ENCODE measurements at places on chromosomes 13 and 19.

DNA sequence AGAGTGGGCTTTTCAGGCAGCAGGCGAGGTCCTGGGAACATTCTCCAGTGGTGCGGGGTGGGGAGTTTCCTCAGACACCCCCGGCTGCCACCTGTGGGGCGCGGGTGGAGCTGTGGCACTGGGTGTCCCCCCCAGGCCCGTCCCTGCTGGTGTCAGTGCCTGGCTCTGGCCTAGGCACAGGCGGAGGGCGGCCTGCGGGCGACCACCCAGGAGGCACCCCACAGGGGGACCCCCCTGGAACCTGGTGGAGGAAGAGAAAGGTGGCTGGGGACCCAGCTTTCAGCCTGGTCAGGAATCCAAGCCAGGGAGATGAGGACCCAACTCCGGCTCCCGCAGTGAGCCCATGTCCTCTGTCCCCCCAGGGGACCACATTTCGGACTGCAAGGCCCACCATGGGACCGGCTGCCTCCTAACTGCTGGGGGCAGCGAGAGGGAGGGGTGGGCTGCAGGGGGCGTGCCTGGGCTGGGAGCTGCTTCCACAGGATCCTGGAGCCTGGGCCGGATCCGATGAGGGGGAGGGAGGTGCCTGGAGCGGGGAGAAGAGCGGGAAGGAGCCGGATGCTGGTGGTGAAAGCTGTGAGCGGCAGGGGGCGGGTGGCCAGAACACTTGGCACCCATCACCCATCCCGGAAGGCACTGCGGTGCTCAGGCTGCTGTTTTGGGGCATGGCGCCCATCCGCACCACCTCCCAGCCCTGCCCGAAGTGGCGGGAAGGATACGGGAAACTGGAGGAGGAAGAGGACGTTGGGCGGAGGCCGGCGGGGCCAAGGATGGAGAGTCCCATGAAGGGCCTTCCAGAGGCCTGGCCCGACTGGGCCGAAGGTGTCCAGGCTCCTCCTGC is 5.5 kb upstream of the CTXN1 start:
- no peak for DNase-seq

DNA sequence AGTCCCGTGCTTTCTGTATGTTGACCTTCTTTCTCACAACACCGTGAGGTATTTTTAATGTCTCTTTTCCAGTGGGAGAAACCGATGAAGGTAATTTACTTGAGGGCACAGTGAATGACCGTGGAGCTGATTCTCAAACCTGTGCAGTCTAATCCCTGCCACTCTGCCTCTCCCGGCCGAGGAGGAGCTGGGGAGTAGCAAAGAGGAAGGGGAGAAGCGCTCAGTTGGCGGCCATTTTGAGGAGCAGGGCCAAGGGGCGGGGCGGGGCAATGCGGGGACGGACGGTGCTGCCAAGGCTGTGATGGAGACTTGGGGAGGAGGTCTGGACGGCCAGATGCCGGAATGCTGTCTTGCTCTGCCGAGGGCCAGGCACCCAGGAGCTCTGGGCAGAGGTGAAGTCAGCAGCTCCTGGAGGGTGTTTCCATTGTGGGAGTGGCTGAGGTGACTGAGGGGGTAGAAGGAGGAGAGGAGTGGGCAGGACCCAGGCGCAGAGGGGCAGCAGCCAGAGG is 12.4 kb upstream of the RANBP3 start:
- DNase-seq = no peak

DNA sequence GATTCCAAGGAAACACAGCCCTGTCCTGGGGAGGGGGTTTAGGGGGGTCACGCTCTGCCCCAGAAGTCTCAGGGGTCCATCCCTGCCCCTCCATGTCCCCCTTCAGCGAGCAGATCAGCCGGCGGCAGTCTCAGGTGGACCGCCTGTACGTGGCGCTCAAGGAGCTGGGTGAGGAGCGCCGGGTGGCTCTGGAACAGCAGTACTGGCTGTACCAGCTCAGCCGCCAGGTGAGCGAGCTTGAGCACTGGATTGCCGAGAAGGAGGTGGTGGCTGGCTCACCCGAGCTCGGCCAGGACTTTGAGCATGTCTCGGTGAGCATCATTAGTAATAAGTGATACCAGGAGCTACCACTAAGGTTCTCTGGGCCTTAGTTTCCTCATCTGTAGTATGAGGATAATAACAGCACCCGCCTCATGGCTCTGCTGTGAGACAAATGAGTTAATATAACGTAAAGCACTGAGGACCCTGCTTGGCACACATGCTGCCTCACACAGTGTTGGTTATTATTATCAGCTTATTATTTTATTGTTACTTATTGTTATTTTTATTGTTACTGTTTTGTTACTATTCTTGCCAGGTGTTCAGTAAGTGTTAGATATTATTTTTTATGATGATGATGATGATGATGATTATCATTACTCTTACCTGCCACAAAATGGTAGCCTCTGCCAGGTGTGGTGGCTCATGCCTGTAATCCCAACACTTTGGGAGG is 20.5 kb upstream of the SHKBP1 start:
- no peak for DNase-seq

GRCh38 chr13:109938255-109938936 is 152.0 kb upstream of the IRS2 start:
- peak; percentile 41 for DNase-seq

DNA sequence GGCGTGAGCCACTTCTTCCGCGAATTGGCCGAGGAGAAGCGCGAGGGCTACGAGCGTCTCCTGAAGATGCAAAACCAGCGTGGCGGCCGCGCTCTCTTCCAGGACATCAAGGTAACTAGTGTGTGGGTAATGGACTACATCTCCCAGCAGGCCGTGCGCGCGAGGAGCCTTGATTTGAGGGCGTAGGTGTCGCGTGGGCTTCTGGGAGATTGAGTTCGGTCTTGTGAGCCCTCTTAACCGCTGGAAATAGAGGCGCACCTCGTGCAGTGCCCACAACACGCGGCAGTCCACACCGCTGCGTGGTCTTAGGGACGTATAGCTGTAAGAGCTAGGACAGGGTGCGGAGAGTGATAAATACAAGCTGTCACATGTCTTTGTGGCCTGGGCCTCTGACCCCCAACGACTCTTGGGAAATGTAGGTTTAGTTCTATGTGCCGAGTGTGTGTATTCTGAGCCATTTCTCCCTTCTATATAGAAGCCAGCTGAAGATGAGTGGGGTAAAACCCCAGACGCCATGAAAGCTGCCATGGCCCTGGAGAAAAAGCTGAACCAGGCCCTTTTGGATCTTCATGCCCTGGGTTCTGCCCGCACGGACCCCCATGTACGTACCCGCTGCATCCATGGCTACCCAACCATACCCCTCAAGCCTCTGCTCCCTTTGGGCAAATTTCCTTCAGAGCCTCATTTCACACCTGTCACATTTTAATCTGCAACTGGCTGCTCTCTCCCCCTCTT is 864 bp downstream of the FTL start:
- DNase-seq = no peak

DNA sequence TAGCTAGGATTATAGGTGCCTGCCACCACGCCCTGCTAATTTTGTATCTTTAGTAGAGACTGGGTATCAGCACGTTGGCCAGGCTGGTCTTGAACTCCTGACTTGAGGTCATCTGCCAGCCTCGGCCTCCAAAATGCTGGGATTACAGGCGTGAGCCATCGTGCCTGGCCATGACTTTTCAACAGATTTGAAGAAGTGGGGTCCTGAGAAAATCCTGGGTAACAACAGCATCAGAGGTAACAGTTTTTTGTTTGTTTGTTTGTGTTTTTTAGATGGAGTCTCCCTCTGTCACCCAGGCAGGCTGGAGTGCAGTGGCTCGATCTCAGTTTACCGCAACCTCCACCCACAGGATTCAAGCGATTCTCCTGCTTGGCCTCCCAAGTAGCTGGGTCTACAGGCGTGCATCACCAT is 3.7 kb downstream of the JUNB start:
- DNase-seq = no peak

DNA sequence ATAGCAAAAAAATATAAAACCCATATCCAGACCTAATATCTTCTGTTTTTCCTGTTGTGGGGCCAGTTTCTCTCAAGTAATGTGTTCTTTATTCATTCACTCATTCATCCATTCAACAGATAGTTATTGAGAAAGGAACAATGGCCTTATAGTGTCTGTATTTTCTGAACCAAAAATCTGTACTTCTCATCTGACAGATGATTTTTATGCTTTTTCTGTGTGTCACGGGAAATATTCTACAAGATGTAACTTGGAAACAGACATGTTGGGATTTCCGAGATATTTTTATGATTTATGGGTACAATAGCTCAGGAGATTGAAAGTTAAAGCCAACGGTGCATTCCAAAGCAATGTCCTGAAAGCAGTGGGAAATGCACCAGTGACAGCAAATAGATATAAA is 5.7 kb downstream of the ACOD1 start:
- no peak for DNase-seq
